ENCODE measurements at places on chromosomes 2 and 18.

- DNase-seq, result no peak
Observed at GRCh38 chr2:223075301-223076270, 23.6 kb downstream of the KCNE4 start.

GRCh38 chr2:97992836-97993825, 2.6 kb downstream of the TMEM131 start:
- no peak for DNase-seq

DNA sequence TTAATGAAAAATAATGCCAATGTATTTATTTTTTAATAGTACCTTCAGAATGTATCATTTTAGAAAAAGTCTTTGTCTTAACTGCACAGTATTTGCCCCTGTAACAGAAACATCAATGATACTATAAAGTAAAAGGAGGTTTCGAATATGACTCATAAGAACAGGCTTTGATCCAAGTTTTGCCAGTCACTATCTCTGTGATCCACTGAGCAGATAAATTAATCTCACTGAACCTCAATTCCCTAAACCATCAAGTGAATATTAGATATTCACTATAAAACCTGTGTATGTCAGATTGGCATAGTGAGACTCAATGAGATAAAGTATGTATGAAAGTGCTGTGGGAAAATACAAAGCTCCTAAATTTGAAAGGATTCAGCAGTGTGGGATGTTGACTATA, 292.1 kb downstream of the EXOC6B start:
- DNase-seq, result peak; percentile 93

- DNase-seq, result no peak
Observed at GRCh38 chr2:75155115-75155514, 44.2 kb downstream of the TACR1 start.

- DNase-seq, result no peak
Observed at GRCh38 chr2:218859556-218859987, at the start of gene WNT6. WNT6 (plus strand) TSS chr2:218859805; CDS start chr2:218860038, 233 bp downstream.

GRCh38 chr2:9336241-9336575, 87.1 kb downstream of the ITGB1BP1 start:
- no peak for DNase-seq

DNA sequence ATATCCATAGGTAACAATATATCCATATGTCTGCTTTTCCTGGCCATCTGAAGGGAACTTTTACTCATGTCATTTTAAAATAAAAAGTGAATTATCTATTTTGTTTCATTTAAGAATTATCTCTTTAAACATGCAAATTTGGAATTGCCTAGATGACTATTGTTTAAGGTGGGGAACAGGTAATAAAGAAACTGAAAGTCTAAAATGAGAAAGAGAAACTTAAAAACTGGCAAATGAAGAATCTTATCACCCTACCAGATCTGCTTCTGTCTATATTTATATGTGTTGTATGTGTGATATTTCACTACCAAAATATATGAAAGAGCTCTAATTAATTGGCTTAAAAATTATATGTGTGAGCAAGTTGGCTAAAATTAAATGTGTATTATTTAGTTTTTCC, 243.2 kb upstream of the KCNH7 start:
- DNase-seq, result no peak

DNA sequence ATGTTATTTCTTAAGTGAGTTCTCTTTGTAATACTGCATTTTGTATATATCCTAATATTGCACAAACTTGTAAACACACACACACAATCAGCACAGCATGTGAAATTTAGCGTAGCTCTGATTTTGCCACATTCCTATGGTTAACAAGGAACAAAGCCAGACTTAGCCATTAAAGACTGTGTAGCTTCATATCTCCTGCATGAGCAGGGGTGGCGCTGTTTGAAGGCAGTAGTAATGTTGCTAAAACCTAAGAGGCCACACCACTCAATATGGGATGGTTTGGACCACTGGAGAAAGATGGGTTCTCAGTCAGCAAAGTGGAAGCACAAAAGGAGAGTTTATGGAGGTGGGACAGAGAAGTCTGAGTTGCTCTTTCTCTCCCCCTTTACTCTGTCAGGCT, 61.1 kb upstream of the RND3 start:
- DNase-seq, result peak; percentile 7

DNA sequence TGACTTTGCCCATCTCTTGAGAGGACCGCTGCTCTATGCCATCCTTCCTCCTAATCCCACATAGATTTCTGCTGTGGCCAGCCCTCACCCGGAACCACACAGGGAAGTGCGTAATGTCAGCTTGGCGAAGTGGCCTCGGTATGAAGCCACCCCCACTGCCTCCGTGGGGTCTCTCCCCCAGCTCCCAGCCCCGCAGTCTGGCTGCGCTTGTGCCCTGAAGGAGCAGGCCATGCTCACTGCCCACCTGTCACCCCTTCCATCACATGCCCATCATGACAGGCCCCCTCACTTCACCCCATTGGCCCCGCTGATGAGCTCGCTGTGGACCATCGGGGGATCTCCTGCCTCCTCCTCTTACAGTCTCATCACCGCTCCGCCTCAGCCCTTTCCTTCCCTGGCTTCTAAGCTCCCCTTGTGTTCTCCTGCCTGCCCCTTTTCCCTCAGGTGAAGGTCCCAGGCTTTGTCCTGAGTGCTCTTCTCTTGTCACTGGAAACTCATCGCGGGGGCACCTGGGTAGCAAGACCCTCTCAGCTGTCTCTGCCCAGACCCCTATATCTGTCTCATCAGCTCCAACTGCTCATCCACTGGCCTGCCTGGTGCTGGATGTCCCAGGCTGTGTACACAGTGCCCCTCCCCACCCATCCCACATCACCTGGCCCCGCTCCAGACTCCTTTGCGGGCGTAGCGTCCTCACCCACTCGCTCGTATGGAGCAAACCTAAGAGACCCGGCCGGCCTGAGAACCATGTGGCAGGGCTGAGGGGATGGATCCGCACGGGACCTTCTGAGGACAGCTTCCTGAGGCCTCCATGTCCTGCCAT, 81.7 kb downstream of the GLI2 start:
- no peak for DNase-seq

- DNase-seq, result no peak
Observed at GRCh38 chr2:191738667-191739066, 60.7 kb downstream of the NABP1 start.

DNA sequence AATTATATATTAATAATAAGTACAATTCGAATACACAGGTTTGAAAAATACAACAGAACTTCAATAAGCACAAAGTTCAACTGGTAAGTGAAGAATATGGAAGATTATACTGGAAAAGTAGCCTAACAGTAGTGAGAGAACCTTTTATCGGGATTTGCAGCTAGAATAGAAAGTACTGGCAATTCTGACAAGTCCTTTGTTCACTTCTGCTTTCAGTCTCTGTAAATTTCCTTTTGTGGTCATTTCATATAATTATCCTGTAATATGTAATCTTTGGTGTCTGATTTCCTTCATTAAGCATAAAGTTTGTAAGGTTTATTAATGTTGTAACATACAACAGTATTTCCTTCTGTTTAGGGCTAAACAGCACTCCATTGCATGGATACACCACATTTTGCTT, 67.2 kb downstream of the CUL3 start:
- peak; percentile 5 for DNase-seq

DNA sequence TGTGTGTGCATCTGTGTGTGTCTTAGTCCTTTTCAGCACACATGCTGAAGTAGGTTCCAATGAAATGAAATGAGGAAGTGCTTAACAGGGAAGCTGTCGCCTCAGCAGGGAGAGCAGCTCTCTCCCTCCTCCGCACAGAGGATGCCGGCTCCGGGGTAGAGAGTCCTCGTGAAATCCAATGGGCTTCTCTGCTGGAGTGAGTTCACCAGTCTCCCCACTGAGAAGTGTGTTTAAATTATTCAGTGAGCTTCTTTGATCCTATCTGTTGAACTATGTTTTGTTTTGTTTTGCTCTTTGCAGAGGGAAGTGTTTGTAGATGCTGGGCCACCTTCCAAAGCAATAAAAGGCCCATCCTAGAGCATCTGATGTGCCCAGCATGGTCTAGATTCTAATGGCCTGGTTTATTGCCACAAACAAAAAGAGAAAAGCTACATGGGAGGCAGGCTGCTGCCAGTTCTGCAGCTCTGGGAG, 6.7 kb downstream of the PPP1R7 start:
- DNase-seq, result no peak

GRCh38 chr2:220227266-220227920, 600.0 kb downstream of the SLC4A3 start:
- DNase-seq, result no peak

- no peak for DNase-seq
Observed at GRCh38 chr2:241967467-241968144, 98.1 kb downstream of the RTP5 start.

- DNase-seq, result no peak
Observed at GRCh38 chr2:3243804-3244203, 133.8 kb downstream of the EIPR1 start.

DNA sequence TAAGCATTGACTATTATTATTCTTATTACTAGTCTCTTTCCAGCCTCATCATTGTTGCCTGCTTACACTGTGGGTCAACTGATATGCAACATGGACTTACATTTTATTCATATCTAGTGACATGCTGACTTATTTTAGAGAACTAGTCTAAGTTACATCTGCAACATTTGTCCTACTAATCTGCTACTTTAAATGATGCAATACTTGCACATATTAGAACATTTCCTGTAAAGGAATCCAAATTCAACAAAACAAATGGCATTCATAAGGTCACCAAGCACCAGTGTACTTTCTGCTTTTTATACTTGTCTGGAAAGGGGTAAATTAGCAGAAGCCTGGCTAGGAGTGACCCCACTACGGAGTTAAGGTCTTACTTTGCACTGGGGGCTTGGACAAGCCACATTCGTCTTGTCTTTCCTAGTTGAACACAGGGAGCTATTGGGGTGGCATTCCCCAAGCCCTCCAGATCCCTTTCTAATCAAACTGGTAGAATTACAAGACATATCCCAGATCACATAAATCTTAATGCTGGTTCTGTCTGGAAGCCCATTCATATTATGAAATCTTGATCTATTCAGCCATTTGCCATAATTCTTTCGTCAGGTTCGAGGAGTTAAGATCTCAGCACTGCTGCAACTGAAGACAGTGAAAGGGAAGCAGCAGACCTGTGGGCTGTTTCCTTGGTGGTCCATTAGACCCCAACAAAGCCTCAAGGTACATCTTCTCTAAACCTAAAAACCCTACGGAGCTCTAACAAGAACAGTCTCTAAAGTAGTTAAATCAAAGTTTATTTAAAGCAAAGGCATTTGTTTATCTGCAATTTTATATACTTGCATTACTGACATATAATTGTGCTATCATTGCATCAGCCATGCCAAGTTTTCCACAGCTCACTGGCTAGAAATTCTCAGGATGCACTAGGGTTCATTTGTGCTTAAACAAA, 49.9 kb upstream of the RTN4 start:
- peak; percentile 59 for DNase-seq

DNA sequence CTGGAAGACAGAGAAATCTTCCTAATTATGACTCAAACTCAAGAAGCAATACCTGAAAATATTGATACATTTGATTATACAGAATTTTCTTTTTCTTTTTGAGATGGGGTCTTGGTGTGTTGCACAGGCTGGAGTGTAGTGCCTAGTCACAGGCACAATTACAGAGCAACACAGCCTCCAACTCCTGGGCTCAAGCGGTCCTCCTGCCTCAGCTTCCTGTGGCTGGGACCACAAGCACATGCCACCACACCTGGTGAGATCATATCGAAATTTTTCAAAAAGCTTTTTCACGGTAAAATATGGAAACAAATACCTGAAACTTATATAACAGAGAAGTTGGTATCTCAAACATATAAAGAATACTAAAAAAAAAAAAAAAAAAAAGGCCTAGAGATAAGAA, 27.9 kb downstream of the TGFBRAP1 start:
- DNase-seq, result no peak

DNA sequence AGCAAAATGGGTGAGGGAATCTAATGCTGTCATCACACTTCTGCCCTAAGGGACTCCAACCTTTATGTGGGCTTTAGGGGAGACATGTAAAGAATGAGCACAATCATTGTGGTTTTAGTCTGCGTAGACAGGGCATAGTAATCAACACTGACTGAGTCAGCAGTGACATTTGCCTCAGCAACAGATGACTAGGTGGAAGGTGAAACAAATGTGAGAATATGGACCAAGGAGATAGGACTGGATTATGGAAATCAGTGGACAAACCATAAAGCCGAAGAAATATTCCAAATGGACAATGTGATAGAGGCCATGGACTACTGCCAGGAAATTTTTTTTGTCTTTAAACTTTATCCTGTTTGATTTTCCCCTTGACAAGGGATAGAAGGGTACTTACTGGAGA, 83.9 kb downstream of the PDK1 start:
- DNase-seq, result no peak

GRCh38 chr2:177817300-177817699, 255.3 kb downstream of the PDE11A start:
- no peak for DNase-seq

DNA sequence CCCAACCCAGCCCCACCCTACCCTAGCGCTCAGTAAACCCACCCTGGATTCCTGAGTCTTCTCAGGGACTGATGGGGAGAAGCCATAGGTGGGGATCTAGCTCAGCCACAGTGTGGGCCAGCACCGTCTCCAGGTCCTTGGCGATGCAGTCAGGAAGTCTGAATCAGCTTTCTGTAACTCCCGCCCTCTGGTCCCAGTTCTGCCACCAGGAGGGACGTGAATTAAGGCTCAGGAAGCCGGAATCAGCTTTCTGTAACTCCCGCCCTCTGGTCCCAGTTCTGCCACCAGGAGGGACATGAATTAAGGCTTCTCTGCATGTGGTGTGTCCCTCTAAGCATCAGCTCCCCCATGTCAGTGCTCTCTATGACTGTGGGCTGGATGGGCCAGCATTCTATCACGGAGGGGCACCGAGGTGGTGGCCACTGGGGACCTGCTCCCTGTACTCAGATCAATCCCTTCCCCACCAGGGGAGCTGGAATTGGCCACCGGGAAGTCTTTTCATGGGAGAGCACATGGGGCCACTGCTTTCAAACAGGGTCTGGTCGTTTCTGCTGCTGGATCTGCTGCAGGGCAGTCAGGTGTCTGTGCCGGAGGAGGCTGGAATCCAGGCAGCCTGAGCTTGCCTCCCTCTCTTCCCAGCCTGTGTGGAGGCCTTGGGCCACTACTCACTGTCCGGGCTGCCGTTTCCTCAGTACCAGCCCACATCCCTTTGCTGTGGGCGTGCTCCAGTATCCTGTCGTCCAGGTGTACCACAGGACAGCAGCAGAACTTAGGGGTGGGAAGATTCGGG, 24.7 kb downstream of the ASB18 start:
- no peak for DNase-seq

- DNase-seq, result no peak
Observed at GRCh38 chr2:141021109-141021508, 1109.7 kb downstream of the LRP1B start.

DNA sequence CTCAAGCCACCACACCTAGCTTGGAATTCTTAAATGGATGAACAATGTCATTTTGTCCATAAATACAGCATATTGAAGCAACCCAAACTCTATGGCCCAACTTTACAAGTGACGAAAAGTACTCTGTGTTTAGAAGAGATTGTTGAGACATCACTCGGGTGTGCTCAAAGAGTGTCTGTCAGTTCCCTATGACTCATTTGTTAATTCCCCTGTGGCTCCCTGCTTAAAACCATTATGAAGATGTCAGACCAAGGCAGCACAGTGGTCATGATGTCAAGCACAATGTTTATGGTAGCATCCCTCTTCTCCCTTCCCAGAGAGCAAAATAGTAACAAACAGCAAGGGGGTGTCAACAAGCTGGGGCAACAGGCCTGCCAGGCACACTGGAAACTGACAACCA, 3.0 kb downstream of the LYG1 start:
- no peak for DNase-seq
